ENCODE measurements at places on chromosomes 5 and 9.

GRCh38 chr5:155239803-155240202, 226.2 kb downstream of the KIF4B start:
- no peak for DNase-seq

DNA sequence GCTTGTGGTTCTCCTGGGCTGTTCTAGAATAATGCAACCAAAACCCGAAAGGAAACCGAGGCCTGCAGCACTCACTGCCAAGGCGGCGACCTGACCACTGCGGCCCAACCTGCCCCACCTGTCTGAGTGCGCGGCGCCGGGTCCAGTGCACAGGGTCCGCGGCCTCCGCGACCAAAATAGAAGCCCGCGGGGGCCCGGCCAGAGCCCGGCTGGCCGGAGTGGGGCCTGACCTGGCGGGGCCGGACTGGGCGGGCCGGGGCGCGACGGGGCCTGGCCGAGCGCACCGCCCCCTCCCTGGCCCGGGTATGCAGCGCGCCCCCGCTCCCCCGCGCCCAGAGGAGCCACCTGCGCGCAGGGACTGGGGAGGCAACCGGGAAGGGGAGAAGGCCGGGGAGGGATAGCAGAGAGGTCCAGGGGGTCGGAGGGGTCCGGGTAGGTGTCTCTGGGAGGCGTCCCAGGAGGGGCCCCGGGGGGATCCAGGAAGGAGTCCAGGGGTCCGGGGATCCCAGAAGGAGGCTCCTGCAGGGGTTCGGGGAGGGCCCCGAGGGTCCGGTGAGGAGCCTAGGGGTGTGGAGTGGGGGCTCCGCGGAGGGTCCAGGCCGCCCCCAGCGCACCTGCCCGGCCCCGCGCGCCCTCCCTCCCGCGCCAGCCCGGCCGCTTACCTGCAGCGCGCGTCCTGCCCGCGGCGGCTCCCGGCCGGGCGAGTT, 503 bp downstream of the SEMA4D start:
- no peak for DNase-seq

GRCh38 chr5:82620957-82621600, 342.9 kb upstream of the RPS23 start:
- DNase-seq = no peak

GRCh38 chr9:36717276-36717675, 144.6 kb downstream of the MELK start:
- no peak for DNase-seq

- DNase-seq = no peak
Measured at GRCh38 chr9:69542942-69543704, 129.0 kb downstream of the APBA1 start.

GRCh38 chr5:11851965-11852716, 52.1 kb downstream of the CTNND2 start:
- DNase-seq = no peak

DNA sequence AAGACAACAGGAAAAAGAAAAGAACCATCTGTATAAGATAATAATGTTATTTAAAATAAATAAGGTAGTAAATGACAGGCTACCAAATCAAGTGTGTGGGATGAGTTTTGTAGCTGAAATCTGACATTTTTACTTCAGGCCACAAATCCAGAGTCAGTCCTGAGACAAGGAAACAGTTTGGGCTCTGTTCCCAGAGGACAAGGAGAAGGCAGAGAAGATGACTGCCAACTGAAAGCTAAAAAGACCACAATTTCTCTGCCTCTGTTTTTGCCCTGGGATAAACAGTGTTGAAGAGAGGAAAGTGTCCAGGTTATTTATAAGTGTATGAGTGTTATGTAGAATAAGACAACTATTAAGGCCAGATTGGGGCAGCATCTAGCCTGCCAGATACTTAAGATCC, 180.5 kb downstream of the NFIB start:
- DNase-seq = no peak

GRCh38 chr5:32506799-32507198, 62.3 kb upstream of the ZFR start:
- DNase-seq = no peak

- DNase-seq = no peak
Measured at GRCh38 chr9:108286638-108287206, 569.1 kb downstream of the ACTL7B start.

GRCh38 chr9:104278929-104279496, 184.9 kb downstream of the SMC2 start:
- no peak for DNase-seq

DNA sequence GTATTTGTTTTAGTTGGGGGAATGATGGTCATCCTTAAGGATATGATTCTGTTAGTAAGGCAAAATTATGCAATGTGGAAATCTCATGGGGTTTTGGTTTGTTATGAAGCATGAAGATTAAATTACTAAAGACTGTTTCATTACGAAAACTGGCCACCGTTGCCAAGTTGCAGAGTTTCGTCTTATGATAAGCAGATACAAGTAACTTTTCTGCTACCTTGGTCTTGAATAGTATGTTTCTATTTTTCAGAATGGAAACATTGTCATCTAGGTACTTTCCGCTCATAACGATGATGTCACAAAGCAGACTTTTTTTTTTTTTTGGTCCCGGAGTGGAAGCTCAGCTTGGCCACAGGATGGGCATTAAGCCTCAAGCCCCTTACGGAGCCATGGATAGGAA, 4.2 kb downstream of the CCNI2 start:
- DNase-seq = no peak

DNA sequence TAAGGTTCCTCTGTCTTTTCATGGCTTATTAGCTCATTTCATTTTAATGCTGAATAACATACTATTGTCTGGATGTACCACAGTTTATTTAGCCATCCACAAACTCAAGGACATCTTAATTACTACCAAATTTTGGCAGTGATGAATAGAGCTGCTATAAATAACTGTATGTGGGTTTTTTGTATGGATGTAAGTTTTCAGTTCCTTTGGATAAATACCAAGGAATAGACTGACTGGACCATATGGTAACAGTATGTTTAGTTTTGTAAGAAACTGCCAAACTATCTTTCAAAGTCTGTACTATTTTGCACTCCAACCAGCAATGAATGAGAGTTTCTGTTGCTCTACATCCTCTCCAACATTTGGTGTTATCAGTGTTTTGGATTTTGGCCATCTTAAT, 38.7 kb downstream of the SCAMP1 start:
- DNase-seq = no peak
